ENCODE measurements at places on chromosomes 5 and 9.
A peak's percentile ranks its signal among the peaks of the same experiment; 100 is the strongest.

DNA sequence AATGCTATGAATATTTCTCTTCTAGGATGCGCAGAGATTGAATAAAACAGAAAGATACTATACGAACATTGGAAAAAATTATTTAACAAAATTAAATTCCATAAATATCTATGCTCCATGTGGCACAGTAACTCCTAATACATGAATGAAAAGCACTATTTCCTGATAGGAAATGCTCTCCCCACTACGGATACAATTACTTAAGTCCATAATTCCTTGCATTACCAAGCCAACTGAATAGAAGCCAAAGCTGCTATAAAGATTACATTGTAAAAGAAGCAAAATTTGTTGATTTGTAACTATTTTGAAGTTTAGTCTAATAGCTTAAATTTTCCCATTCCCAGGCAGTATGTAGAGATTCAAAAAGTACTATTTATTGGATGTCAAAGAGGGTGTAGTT lies 61.8 kb upstream of the SNX2 start:
- no peak for DNase-seq

GRCh38 chr9:18848657-18849056 lies 184.4 kb downstream of the SAXO1 start:
- no peak for DNase-seq

- no peak for DNase-seq
These were observed 520.0 kb upstream of the CLINT1 start for GRCh38 chr5:158378931-158379330.

DNA sequence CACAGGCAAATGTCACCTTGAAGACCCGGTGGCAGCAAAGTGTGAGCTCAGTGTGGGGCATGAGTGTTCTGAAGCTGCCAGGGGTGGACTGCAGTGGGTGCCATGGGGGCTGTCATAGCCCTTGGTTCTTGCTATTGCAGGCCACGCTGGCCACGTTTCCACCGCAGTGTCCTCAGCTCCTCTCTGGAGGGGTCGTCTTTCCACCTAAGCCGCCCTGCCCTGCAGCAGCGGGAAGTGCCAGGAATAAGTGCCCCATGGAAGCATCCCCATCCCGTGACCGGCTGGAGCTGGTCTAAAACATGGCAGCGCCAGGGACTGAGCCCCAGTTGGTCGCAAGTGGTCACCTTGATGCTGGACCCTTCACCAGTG lies 6.9 kb downstream of the OBP2B start:
- no peak for DNase-seq

DNA sequence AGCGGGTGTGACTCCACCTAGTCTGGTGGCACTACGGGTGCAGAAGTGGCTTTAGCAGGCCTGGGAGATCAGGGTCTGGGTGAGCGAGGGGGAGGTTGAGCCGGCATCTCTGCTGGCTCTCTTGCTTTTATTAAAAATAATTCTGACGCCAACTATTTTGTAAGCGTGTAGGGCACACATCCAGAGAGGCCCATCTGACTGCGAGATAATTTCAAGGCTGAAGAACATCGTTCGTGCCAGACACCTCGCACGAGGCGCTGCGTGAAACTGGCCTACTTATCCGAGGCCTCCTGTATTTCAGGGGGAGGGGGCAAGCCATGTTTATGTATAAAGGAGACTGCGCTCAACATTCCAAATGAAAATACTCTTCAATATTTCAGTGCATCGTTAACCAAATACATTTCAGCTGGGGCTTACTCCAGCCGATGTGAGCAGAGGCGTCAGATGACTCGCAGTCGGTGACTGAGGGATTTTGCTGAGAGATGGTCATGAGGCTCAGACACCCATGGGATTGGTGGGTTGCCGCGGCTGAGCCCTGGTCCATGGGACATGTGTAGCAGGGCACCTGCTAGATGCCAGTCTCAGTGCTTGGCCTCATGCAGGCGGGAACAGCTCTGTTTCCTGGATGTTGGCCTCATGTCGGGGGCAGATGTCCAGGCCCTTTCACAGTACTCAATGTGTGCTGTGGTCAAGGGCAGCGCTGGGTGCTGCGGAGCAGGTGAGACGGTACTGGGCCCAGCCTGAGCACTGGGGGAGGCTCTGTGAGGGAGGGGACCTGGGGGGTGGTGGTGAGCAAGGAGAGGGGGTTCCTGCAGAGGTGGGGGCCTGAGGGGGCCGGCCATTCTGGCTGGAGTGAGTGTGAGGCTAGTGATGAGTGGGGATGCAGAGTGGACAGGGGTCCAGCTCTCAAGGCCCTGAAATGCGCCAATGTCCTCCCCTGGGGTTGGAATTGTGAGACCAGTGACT lies 201.5 kb downstream of the DAB2IP start:
- no peak for DNase-seq

GRCh38 chr9:89798547-89799120 lies 193.8 kb downstream of the GADD45G start:
- no peak for DNase-seq

- DNase-seq = no peak
These were observed 837.7 kb upstream of the ZNF608 start for GRCh38 chr5:125584140-125584520.

- no peak for DNase-seq
These were observed 652.3 kb upstream of the FTMT start for GRCh38 chr5:121199216-121199999.

- no peak for DNase-seq
These were observed 157.6 kb downstream of the SLC12A2 start for GRCh38 chr5:128241051-128241695.

GRCh38 chr9:113901221-113901688 lies 25.1 kb downstream of the ZNF618 start:
- DNase-seq = no peak

DNA sequence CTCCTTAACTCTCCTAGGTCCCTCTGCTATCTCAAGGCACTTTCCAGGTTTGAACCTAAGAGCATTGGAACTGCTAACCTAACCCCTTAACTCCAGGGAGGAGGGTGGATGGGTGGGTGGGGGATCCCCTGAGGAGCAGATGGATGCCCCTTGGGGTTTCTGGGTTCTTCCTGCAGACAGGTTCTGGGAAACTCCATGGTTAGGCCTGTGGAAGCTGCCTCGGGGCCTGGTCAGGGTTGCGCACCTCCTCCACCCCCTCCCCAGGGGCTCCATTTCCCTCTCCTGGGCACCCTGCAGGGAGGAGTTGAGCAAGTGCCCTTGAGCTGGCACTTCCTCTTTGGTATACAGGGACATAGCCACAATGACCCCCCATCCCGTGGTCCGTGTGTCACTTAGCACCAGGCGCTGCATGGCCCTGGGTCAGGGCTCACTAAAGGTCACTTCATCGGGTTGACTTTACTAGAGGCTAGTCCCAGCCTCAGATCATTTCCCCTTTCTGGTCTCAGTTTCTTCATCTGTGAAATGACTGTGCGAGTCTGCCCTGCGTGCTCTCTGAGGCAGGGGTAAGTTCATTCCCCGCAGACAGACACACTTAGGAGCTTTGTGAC lies 16.0 kb downstream of the CXXC5 start:
- DNase-seq = no peak

- no peak for DNase-seq
These were observed 6.7 kb upstream of the MTMR12 start for GRCh38 chr5:32319392-32319791.

GRCh38 chr9:113454914-113455761 lies 8.4 kb upstream of the RGS3 start:
- DNase-seq = peak; percentile 29

GRCh38 chr9:74645007-74645639 lies 148.0 kb downstream of the RORB start:
- DNase-seq = peak; percentile 29

GRCh38 chr5:59816654-59817300 lies 76.7 kb downstream of the PDE4D start:
- DNase-seq = no peak

DNA sequence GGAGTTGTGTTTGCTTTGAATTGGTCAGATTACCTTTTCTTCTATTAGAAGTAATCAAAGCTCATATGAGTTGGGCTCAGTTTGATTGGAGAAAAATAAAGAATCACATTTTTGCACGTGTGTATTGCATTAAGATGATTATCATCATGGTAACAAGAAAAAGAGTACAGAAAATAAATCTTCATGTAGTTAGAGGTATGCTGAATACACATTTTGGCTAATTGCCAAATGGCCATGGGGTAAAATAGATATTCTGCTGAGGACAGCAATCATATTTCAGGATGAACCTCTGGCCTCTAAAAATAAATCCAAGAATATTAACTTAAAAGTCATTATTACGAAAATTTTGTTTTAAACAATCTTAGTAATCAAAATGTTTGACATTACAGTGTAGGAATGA lies 38.9 kb upstream of the GNAQ start:
- DNase-seq = no peak

- no peak for DNase-seq
These were observed 103.5 kb downstream of the SNX18 start for GRCh38 chr5:54621048-54621447.

GRCh38 chr5:178238313-178238635 lies 5.7 kb upstream of the PHYKPL start:
- no peak for DNase-seq

DNA sequence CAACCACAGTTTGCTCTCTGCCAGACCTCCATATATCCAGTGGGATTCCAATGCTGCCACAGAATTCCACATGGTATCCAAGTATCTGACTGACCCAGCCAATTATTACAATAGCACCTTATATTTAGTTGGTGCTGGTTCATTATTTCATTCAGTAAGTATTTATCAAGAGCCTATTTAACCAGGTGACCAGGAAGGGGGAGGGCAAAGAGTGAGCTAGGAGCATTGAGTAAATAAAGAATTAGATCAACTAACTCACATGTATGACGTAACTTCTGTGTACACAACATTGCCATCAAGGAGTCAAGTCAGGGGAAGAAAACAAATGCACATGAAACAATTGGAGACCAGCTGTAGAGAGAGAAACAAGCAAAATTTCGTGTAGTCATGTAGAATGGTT lies 207.1 kb upstream of the PAPPA start:
- no peak for DNase-seq

GRCh38 chr9:91949946-91950664 lies at the start of gene ROR2:
Gene ROR2, minus strand, starts transcription at chr9:91950228.
- peak; percentile 90 for DNase-seq

GRCh38 chr9:19102181-19102630 lies 498 bp downstream of the HAUS6 start:
- DNase-seq = peak; percentile 47

GRCh38 chr5:151679421-151680155 lies 7.1 kb downstream of the SPARC start:
- no peak for DNase-seq

GRCh38 chr5:119078861-119079260 lies 8.0 kb downstream of the DMXL1 start:
- DNase-seq = no peak

DNA sequence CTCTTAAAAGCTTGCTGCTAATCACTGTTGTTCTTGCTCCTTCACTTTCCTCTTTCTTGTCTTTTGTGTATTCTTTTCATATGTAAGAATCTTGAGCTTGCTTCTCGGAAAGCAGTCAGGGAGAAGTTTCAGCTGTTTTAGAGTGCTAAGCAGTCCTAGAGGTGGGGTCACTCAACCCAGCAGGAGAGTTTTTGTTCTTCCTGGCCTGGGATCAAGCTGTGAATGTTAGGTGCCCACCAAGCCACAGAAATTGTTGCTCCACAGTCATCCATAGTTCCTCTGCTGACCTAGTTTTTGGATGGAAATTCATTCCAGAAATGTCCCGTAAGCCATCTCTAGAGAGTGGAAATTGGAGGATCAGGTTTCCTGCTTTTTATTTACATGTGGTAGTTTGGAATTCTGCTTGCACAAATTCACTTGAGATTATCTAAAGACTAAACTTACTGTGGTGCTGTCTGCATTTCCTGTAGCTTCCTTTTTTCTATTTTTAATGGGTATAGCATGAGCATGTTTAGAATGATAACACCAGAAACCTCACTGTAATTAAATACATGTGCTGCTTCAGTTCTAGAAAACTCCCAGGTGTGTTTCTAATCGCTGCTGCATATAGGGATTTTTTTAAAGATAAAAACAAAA lies 108.7 kb downstream of the MAST4 start:
- DNase-seq = no peak

DNA sequence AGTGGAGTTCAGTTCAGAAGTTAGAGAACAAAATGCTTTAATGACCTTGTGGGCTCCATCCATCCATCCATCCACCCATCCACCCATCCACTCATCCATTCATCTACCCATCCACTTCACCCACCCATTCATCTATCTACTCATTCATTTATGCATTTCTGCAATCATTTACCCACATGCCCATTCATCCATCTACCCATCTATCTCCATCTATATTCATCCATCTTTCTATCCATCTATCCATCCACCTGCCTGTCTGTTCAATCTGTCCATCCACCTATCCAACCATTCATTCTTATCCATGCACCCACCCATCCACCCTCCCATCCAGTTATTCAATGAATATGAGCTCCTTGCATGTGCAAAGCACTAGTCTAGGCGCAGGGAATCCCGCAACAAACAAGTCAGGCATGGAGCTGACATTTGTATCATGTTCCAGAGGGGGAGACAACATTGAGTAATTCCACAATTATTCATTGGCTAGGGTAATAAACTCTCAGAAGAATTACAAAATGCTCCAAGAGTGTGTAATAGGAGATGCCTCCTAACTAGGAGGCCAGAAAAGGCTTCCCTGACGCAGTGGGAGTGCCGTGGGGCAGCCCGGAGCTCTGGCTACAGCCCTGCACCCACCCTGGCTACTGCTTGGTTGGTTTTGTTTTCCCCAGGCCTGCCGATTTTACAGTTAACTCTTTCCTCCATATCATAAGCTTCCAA lies 211.2 kb downstream of the NXNL2 start:
- DNase-seq = peak; percentile 42

DNA sequence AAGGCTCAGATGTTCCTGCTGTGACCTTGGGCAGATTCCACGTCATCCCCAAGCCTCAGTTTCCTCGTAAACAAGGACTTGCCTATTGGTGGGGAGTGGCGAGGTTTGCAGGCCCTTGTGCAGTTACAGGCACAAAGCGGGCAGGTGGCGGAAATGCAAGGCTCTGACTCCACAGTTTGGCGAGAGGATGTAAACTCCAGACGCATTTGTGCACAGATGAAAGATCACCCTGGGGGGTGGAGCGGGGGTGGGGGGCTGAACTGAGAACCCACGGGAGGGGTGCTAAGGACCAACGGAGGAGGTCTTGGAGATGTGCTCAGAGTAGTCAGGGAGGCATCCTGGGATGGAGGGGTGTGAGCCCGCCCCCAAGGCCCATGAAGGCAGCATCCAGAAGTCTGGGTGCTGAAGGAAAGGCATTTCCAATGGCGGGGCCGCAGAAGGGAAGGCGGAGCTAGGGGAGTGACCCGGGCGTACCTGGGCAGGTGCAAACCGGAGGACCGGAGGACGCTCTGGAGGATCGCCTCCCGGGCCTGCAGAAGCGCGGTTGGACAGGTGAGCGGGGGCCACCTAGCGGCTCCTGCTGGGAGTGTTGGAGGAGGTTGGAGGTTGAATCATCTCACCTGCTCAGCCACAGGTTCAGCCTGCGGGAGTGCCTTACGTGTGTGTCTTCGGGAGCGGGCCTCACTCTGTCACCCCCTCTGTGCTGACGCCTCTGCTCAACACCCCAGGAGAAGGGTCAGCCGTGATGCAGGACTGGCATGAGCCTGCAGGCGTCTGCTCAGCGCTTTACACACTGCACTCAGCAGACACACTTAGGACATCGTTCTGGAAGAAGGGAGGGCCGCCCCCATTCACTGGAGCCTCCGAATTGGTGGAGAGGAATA lies 1.9 kb upstream of the FIBCD1 start:
- DNase-seq = peak; percentile 96

Measured in iPS-NIHi11 (cell line).